ENCODE measurements at places on chromosomes 5 and 9.

DNA sequence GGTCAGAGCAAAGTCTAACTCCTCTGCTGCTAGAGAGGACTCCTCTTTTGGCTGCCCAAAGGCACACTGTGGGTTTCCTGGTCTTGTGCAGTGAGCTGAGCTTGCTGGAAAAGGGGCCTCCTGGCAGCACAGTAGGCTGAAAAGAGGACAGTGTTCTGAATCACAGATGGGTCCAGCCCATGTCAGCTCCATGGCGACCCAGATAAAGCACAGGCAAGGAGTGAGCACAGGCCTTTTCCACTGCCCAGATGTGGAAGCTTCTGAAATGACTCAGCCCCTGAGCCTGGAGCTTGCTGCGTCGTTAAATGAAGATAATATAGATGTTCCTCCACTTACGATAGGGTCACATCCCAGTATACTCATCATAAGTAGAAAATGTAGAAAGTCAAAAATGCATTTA is 8.1 kb downstream of the CCDC180 start:
- DNase-seq: no peak

DNA sequence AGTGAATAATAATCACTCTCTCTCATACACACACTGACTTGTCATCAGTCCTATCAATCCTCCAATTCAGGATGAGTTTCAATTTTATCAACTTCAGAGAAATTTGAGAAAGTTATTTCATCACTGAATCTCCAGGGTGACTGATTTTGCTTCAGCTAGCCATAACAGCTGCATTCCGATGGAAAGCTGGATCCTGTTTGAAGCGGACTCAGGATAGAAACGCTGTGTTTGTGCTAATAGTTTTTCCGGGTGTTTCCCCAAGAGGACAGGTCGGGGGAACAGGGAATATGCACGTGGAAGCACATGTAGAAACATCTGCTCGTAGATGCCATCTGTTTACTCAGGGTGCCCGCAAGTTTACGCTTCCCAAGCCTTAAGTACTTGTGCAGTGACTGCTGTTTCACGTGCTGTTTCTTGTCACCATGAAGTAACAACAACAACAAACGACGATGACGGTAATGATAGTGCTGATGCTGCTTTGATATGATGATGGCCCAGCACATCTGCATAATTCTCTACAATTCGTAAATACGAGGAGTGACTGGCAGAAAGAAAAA is 263.7 kb upstream of the DAPK1 start:
- DNase-seq: no peak

DNA sequence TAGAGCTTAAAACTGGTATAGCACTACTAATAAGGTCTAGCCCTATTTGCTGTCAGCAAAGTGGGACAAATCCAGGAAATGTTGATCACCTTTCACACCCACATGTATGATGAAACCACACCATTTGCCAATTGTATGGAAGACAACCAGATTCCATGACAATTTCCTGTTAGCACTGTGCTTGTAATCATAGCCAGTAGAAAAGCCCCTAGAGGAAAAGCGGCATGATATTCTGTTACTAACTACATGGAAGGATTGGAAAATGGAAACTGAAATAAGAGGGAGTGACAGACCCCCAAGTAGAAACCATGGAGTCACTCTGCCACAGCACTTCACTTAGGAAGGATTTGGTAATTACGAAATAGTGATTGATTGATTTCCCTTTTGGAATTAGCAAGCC is 923 bp downstream of the SPATA6L start:
- no peak for DNase-seq

DNA sequence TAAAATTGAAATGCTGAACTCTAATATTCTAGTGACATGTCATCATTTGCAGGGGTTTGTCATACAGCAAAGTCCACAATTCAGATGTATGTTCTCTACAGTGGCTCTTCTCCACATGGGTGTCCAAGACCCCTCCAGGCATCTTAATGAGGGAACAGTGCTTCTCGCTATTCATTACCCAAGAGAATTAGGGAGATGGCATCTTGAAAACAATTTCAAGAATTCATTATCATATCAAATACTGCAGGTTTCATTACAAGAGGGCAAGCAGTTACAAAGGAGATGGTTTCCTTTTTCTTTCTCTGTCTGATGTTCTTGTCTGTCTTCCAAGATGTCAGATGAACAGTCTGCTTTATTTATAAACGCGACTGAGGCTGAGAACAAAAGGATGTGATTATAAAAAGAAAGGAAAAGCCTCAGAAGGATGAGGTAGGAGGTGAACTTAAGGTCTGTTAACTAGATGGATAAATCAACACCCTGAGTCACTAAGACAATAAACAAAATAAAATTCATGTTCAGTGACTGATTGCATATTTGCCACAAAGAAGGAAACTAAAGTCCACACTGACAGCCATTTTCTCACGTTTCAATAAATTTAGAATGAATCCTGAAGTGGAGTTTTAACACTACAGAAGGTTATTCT is 326.7 kb upstream of the EFNA5 start:
- no peak for DNase-seq

- DNase-seq: no peak
These were observed 269.4 kb upstream of the MVB12B start for GRCh38 chr9:126057121-126057825.

- DNase-seq: no peak
These were observed 42.2 kb upstream of the IFNE start for GRCh38 chr9:21524099-21524830.

DNA sequence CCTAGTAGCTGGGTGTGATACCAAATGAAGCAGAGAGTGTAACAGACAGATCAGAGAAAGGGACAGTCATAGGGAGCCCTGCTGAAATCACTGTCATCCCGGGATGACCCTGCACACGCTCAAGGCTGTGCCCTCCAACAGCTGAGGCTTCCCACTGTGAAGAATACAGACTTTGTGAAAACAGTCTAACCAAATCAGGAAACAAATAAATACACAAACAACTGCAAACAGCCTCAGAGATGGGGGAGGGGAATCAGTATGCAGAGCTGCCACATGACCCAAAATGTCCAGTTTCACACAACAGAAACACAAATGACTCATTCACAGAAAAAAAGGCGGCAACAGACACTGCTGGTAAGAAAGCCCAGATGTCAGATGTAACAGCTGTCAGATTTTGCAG is 101.9 kb downstream of the ADAMTS2 start:
- no peak for DNase-seq

GRCh38 chr9:136685790-136686533 is 1.3 kb downstream of the AGPAT2 start:
- DNase-seq: no peak

DNA sequence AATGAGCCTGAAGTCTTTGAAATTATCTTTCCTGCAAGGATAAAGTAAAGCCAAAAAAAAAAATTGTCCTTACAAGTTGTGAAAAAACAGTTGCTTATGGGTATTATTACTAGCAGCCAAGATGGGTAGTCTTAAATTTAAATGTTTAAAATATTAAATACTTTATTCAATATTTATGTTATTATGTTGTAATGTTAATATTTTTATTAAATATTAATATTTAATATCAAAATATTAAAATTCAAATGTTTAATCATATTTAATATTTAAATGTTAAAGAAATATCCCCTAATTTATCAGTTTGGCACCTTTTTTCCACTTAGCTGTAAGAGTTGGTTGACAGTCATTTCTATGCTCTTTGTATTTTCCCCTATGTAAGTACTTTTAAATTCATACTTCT is 86.1 kb downstream of the PCSK5 start:
- DNase-seq: no peak

GRCh38 chr5:56569566-56569965 is 245.8 kb upstream of the MAP3K1 start:
- DNase-seq: no peak

GRCh38 chr9:3281399-3281798 is 244.4 kb downstream of the RFX3 start:
- no peak for DNase-seq

DNA sequence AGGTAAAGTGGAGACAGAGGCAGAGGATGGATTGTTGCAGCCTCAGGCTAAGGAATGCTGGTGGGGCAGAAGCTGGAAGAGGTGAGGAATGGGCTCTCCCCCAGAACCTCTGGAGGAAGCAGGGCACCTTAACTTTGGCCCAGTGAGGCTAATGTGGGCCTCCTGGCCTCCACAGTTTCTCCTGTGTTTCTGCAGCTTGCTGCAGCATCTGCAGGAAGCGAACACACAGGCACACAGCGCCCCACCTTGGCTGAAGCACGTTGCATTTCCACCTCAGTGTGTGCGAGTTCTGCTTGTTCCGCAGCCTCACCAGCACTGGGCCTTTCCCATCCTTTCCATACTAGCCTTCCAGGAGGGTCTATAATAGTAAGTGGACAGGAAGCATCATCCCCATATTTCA is 27.2 kb upstream of the ASS1 start:
- DNase-seq: no peak

- no peak for DNase-seq
These were observed 228.7 kb downstream of the NTRK2 start for GRCh38 chr9:84898188-84898587.

DNA sequence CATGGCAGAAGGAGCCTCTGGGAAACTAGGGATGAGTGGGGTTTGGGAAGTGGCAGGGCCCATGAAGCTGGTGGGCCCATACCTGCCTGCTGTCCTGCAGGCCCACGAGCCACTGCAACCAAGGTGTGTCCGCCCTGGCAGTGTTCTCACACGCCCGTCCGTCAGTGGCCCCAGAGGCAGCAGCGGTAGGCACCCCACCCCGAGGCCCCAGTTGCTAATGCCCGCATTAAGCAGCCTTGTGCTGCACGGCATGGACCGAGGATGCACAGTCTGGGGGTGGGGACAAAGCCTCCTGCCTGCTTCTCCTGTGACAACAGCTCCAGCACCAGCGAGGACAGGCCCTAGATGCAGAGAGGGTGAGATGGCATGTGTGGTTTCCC is 41.3 kb downstream of the HK3 start:
- DNase-seq: no peak

GRCh38 chr9:91873637-91874051 is 76.4 kb downstream of the ROR2 start:
- DNase-seq: no peak

DNA sequence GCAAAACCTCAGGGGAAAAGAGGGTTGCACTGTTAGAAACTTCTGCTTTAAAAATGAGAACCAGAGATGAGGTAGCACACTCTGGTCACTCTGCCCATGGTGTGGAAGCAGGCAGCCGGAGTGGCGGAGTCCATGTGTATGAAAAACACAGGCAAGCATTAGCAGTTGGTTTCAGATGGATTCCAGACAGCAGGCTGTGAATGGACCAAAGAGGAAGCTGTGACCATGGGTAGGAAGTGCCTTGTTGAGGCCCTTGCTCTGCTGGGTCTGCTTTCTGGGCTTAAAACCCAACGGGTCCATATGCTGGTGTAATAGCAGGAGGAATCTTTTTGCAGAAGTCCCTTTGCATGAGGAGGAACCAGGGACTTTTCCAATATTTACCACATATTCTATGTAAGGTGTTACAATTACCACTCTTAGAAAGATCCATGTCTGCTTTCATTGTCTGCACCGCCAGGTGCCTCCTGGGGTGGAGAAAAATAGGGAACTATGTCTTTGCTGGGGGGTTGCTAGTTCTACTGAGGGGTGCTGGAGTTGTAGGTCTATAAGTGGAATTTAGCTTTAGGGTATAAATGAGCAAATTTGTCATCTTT is 77.0 kb downstream of the ANKRD55 start:
- DNase-seq: no peak

GRCh38 chr9:98781588-98782383 is 14.6 kb downstream of the ANKS6 start:
- no peak for DNase-seq

DNA sequence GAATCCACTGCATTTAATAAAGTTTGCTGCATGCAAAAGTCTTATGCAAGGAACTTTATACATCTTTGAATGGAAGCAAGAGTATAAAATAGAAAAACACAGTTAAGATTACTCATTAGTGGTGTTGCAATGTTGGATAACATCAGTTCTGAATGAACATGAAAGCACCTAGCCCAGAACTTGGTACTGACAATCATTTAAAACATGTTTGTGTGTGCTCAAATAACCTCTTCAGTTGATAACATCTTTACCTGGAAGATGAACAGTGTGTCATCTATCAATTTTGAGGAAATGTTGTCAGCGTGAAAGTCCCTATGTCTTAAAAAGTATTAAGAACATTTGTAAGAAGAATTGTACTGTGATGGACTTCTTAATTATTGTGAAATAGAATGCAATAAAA is 370.4 kb upstream of the GRAMD2B start:
- no peak for DNase-seq

DNA sequence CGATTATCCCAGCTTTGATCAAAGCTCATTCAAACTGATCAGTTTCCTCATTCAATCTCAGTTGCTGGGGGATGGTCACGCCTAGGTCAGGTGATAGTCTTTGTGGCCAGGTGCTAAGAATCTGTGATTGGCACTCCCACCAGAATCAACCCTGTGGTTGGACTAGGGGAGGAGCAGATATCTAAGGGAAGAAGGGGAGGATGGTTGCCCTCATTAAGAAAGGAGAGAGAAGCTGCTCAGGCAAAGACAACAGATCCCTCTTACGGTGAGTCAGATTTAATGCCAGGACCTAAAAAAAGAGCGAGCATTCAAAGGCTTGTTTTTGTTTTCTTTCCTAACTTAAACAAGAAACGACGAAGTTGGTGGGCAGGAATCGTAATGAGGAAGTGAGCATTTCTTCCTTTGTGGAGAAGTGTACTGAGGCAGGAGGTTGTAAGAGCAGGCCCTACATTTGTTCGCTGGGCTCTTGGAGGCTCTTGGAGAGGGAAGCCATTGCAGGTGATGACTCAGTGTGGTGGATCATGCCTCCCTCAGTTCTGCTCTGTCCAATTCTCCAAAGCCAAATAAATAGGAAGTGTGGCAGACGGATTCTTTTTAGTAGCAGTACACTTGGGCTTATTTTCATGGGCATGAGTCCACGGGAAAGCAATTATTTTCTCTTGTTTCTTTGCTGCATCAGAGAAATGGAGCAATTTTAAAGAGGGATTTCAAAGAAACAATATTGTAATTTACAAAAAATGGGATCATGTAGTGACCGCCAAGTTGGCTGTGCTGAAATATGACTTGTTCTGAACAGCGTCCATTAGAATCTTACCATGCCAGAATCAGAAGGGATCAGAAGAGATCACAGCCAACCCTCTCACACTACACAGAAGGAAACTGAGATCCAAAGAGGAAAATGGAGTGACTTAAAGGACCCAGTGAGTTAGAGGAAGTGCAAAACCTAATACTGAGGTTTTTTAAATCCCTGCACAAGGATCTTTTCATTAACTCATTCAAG is 18.7 kb upstream of the TGFBR1 start:
- DNase-seq: no peak

DNA sequence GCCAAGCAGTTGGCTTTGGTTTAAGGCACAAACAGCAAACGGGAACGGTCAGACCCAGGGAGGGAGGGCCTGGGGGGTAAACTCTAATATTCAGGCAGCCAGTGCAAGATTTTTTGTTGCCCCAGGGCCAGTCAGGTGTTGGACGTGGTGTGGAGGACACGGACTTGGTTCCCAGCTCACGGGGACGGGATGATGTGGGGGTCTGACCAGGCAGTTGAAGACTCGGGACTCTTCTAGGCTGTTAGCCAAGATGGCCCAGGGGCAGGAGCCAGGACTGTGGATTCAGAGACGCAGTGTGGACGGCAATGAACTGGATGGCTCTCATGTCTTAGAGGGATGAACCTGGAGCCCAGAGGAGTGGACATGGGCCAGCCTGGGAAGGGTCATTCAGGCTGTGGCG is 169.2 kb downstream of the C9orf50 start:
- no peak for DNase-seq

All from stimulated activated CD8-positive, alpha-beta memory T cell treated with anti-CD3 and anti-CD28 coated beads, Interleukin-12 subunit alpha, Interleukin-12 subunit beta, amount 100 ng/mL, for 4 hours (primary cell).